ENCODE measurements at places on chromosomes 16 and 17.

DNA sequence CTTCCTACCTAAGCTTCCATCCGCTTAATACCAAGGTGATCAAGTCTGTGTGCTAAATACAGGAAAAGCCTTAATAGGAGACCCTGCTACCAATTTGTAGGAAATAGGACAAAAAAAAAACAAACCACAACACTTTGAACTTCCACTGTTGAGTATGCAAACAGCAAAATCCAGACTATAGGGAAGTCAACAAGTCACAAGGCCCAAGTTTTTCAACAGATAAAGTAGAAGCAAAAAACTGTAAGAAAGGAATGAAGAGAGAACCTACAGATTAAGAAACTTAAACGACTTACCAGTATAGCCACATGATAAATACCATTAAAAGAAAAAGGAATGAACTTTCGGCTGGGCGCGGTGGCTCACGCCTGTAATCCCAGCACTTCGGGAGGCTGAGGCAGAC is 7.4 kb downstream of the USP22 start:
- no peak for DNase-seq

DNA sequence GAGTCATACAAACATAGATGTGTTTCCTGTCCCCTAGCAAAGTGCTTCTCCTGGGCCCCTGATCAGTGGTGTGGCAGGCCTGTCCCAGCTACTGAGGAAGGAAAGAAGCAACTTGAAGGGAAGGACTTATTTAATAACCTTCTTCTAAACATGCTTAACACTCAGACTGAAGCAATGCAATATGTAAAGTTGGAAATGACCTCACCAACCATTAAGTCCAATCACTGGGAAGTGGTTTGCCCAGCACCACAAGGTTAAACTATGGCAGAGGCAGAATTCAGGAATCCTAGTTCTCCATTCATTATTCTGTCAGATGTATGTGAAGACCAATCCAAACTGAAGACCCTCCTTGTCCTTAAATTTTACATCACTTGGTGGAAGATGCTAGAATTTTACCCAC is 39.1 kb downstream of the CENPV start:
- no peak for DNase-seq

DNA sequence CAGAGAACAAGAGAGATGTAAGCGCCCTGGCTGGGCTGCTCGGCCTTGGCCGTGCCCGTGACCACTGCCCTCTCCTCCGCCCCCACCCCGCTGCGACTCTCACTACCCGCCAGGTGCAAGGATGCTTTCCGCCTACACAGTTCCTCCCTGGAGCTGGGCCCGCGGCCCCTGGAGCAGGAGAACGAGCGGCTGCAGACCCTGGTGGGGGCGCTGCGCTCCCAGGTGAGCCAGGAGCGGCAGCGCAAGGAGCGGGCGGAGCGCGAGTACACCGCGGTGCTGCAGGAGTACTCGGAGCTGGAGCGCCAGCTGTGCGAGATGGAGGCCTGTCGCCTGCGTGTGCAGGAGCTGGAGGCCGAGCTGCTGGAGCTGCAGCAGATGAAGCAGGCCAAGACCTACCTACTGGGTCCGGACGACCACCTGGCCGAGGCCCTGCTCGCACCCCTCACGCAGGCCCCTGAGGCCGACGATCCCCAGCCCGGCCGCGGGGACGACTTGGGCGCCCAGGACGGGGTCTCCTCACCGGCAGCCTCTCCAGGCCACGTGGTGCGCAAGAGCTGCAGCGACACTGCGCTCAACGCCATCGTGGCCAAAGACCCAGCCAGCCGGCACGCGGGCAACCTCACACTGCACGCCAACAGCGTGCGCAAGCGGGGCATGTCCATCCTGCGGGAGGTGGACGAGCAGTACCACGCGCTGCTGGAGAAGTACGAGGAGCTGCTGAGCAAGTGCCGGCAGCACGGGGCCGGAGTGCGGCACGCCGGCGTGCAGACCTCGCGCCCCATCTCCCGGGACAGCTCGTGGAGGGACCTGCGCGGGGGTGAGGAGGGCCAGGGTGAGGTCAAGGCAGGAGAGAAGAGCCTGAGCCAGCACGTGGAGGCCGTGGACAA is 9.2 kb upstream of the MRPL58 start:
- DNase-seq: no peak

DNA sequence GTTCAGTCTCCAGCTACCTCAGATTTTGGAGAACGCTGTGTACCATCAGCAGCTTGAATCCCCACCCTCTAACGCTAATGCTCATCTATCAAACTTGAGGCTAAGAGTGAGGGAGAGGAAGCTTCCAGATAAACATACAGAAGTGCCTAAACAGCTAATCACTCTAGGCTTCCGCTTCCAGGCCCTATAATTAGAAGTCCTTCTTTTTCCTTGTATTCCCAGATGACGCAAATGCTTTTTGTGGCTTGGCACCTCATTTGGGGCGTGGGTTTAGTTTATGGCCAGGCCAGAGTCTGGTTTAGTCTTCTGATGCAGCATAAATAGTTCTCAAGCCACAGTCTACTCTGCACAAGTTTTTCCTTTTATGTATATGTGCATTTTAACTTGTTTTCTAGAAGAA is 263.4 kb downstream of the BCAS3 start:
- DNase-seq: no peak

- no peak for DNase-seq
These were observed 138.1 kb downstream of the SHISA9 start for GRCh38 chr16:13039526-13039925.

- DNase-seq: peak; percentile 66
These were observed 21.1 kb downstream of the NPTX1 start for GRCh38 chr17:80455336-80455710.

DNA sequence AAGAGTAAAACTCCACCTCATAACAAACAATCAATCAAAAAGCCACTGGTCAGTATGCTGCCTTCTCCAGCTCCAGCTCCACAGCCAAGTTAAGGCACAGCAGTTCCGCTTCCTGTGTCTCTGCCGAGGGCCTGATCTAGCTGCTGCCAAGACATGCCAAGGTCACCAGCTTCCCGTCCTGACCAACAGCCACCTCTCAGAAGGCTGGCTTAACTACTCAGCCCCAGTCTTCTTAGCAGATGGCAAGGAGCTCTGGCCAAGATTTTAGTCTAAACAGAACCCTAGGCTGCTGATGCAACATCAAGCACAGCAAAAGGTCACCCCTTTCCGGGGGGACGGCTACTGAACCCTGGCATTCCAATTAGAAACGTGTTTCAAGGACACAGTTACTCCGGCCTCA is 17.7 kb upstream of the MNT start:
- no peak for DNase-seq

GRCh38 chr17:27666831-27667560 is 36.0 kb downstream of the LGALS9 start:
- DNase-seq: no peak

DNA sequence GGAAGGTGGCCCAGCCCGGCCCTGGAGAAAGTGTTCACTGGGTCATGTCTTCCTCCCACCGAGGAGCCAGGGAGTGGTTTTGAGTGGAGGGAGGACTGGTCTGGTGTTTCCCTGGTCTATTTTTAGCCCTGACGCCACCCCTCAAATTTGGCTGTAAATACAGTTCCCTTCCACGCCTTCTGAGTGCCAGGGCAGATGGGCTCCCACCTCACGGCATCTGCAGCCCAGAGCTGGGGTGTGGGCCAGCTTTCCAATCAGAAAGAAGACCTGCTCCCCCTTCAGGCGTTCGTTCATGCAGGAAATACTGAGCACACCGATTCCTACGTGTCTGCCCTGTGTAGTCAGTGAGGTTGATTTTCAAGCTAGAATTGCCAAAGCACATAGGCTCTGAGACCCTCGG is 53.7 kb downstream of the SNX20 start:
- DNase-seq: no peak

- DNase-seq: no peak
These were observed 162.6 kb downstream of the CA10 start for GRCh38 chr17:51995797-51996403.

DNA sequence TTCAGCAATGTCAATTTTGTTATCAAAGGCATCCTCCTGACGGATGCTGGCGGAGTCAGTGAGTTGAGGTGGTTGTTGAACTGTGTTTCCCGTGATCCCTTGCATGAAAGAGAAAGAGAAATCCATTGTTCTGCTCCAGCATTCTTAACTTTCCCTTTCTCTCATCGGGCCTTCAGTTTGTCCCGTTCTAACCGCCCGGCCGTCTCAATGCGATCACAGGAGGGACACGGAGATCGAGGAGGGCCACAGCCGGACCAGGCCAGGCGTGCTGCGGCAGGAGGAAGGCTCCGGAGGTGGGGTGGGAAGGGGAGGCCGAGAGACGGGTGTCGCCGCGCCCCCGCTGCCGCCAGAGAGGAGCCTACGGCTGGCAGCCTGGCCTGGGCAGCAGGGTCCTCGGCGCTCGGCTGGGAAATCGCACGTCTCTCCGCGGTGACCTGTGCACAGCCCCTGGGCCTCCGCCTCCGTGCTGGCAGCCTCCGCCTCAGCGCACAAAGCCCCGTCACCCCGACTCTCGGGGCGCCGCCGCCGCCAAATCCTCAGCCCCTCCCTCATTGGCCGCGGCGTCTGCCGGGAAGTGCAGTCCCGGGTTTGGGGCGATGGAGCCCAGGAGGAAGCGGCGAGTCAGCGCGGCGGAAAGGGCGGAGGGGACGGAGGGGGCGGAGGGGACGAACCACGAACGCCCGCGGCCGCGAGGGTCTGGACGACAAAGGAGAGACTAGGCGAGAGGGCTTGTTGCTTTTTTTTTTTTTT is 38.1 kb downstream of the SOST start:
- DNase-seq: peak; percentile 78

DNA sequence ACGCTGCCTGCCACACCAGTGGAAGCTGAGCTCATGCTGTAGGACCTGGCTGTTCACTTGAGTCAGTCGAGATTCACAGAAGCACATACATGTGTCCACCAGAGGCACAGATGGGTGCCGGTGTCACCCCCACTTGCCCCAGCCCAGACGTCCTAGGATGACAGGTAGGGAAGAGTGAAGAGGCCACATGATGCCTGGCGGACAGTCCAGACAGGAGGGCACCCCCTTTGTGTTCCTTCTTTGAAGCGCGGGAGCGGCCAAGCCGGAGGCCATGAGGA is 8.8 kb downstream of the UBE2I start:
- DNase-seq: no peak

GRCh38 chr17:57752031-57752905 is 7.2 kb upstream of the CCDC182 start:
- no peak for DNase-seq

All from germinal center (tissue), 1 donor.